Lung microvascular endothelial cell (primary cell): ENCODE measurements at places on chromosomes 2 and 18.

DNA sequence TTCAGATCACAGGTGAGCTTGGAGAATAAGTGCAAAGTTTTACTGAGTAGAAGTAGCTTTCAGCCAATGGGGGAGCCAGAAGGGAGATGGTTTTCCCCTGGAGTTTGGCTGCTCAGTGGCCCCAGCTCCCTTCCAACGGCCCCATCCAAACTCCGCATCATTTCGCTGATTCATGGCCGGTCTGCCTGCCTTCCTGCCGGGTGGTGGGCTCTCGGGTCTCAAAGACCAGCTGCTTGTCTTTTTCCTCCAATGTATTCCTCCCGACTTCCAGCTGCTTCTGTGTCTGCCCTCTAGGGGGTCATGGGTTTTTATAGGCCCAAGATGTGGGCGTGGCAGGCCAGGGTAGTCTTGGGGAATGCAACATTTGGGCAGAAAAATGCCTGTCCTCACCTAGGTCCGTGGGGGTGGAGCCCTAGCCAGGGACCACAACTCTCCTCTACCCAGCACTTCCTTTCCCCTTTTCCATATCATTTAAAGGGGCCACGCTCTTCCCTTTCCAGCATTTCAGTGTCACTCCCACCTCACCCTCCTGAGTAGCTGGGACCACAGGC is 73.5 kb downstream of the MEX3C start:
- no peak for DNase-seq

DNA sequence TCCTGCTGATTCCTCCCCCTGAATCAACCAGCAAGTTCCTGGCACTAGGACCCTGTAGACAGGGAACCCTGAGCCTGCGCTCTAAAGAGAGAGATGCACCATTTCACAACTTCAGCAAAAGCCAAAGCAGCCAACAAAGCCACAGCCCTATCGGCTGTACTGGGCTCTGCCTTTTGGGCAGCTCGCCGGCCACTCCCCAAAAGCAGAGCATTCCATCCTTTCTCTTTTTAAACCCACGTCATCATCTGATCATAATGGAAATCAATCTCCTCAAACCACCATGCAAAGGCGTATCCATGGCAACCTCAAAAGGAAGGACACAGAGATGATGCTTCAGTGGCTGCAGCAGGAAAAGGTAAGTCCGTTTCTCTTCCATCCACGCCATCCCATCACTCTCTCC is 5.3 kb upstream of the DCTN1 start:
- DNase-seq = no peak

GRCh38 chr2:158935617-158936016 is 32.8 kb upstream of the TANC1 start:
- DNase-seq = no peak

GRCh38 chr2:29700560-29700959 is 220.8 kb downstream of the ALK start:
- no peak for DNase-seq

- DNase-seq = no peak
Observed at GRCh38 chr2:109058191-109058632, 69.2 kb upstream of the EDAR start.

GRCh38 chr2:102736110-102736409 is 25.8 kb upstream of the TMEM182 start:
- DNase-seq = peak; percentile 17

DNA sequence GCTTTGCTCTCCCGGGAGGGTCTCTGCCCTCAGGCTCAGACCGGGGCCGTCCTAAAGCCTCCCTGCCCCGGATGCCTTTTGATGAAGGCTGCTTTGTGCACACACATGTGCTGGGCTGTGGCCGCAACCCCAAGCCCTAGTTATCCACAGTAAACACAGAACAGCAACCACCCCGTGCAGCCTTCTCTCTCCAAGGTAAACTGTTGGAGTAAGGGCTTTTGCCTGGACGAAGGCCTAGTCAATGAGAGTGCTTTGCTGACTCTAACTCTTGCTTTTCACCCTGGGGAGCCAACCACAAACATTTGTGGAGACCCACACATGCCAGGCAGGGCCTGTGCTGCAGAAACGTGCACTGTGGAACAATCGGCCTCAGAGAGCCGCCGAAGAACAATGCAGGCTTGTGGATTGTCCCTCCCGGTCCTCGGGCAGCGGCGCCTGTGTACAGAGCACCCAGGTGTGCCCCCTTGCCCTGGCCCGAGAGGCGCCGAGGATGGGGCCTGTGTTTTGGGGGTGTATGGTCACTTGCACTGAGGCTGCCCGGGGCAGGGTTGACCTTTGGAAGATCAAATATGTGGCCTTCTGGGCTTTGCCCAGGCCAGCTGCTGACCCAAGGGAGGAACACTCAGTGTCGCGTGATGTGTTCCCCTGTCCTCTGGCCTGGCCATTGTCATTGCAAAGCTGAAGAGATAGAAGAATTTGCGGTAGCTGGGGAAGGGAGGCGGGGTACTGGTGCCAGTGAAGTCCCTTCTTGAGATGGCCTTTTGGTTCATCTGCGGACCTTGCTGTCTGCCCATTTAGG is 37.0 kb downstream of the CTIF start:
- no peak for DNase-seq

- DNase-seq = peak; percentile 91
Observed at GRCh38 chr18:22977847-22978701, 44.9 kb downstream of the RBBP8 start.

- peak; percentile 26 for DNase-seq
Observed at GRCh38 chr2:217337771-217338170, 477.9 kb upstream of the TNP1 start.

GRCh38 chr2:127101756-127102477 is 5.0 kb downstream of the BIN1 start:
- no peak for DNase-seq

GRCh38 chr18:45557287-45557686 is 58.0 kb upstream of the SLC14A2 start:
- DNase-seq = no peak

DNA sequence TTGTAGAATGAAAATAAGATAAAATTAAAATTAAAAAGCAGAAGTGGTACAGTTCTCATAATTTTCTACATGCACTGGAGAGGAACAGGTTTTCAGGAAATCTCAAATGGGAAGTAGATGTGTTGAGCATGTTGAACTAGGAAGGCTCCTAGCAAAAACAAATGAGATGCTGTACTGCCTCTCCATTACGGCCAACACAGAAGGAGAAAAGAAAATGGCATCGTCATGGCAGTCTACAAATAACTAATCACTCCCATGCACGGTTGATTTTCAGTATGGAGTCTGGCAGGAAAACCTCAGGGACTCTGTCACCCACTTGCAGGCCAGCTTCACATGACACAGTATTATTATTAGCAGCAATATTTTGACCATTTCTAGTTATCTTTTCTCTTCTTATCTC is 278.7 kb downstream of the NRXN1 start:
- no peak for DNase-seq

DNA sequence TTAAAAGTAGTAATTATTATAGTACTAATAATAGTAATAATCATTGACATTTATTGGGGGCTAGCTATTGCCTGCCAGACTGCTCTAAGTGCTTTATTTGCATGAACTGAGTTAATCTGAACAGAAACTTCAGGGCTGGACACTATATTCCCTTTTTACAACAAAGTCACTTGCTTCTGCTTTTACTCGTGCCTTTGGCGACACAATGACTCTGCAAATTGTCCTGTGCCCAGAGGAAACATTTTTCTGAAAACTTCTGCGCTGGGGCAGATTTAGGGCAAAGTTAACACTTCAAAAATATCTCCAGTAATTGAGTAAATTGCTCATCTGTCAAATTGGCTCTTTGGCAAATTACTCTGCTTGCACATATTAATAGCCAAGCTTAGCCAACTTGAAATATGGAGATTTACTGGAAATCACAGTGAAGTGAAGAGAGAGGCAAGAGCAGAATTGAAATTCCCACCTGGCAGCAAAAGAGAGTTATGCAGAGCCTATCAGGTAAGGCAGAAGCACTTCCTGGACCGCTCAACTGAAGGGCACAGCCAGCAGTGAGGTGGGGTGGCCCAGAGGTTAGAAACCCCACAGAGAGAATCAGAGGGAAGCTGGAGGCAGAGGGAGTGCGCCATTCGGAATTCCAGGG is 36.3 kb downstream of the BMP10 start:
- DNase-seq = no peak

GRCh38 chr2:86453836-86454235 is 12.7 kb downstream of the KDM3A start:
- DNase-seq = peak; percentile 47

GRCh38 chr18:9571546-9571945 is 42.8 kb downstream of the PPP4R1 start:
- DNase-seq = peak; percentile 86

- DNase-seq = peak; percentile 35
Observed at GRCh38 chr2:25822190-25823117, 55.8 kb downstream of the ASXL2 start.

- DNase-seq = no peak
Observed at GRCh38 chr2:165815299-165816141, 21.5 kb upstream of the GALNT3 start.

DNA sequence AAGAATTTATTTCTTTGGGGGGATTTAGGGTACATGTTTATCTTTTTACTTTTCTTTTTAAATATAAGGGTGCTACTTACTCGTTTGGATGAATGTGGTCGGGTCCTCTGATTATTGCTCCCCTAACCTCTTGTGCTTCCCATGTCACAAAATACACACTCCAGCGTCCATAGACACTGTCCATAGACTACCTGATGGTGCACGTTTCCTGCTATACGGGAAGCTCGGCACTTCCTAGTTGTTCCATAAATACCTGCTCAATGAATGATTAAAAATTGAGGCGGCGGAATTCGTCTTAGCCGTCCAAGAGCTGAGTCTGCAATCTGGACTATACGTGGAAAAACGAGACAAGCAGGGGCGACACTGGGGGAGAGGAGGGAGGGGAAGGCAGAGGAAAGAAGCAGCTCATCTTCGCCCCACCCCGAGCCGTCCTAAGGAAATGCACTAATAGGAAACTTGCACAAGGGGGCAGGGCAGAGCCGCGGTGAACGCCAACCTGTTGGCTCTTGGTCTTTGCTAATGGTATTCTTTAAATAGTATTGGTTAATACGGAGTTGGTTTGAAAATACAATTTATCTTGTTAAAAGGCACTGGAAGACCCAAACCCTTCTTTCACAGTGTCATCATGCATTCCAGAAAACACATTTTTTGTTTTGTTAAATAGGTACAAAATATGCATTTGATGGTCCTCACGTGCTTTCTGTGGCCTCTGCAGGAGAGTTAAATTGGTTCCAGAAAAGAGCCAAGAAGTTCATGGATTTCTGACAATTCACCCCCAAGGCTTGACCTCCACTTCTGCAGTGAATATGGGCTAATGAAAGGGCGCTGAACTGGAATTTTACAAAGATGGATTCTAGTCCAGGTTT is 73.0 kb upstream of the KCTD1 start:
- DNase-seq = peak; percentile 39

DNA sequence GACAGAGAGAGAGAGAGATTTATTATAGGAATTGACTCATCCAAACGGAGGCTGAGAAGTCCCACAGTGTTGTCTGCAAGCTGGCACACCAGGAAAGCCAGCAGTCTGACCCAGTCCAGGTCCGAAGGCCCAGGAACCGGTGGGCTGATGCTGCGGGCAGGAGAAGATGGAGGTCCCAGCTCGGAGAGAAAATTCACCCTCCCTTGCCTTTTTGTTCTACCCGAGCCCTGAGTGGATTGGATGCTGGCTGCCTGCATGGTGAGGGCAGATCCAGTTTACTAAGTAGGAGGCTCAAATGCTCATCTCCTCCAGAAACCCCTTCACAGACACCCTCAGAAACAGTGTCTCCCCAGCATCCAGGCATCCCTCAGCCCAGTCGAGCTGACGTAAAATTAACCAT is 22.2 kb upstream of the STK25 start:
- DNase-seq = no peak
